ENCODE measurements at places on chromosomes 2 and 18.

DNA sequence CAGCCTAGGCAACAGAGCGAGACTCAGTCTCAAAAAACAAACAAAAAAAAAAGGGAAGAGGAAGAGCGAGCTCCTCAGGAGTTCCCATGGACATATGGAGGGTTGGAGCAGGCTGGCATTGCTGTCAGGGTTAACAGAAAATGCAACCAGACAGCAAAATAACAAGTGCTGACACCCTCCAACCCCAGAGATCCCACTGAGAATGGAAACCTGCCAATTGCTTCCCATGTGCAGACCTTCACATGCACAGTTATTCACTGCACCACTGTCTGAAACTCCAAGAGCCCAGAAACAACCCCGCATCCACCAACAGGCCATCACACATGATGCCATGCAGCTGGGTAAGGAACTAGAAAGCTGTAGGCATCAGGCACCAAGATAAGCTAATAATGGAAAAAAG lies 43.5 kb downstream of the TFCP2L1 start:
- DNase-seq = no peak

DNA sequence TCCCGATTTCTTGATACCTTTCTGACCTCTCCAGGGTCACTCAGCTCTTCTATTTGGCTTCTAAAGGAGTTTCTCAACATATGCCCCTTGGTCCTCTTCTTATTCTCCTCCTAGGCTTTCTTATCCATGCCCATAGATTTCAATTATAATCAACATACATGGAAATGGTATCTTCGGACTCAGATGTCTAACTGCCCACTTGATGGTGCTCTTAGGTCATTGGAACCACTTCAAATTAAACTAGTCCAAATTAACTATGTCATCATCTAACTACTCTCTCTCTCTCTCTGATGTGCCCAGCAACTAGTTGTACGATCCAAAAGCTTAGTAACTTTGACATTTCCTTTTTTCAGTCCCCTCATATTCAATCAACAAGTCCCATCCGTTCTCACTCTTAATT lies 43.2 kb upstream of the GPR75 start:
- DNase-seq = no peak

GRCh38 chr2:28475088-28475595 lies 20.7 kb upstream of the PLB1 start:
- no peak for DNase-seq

DNA sequence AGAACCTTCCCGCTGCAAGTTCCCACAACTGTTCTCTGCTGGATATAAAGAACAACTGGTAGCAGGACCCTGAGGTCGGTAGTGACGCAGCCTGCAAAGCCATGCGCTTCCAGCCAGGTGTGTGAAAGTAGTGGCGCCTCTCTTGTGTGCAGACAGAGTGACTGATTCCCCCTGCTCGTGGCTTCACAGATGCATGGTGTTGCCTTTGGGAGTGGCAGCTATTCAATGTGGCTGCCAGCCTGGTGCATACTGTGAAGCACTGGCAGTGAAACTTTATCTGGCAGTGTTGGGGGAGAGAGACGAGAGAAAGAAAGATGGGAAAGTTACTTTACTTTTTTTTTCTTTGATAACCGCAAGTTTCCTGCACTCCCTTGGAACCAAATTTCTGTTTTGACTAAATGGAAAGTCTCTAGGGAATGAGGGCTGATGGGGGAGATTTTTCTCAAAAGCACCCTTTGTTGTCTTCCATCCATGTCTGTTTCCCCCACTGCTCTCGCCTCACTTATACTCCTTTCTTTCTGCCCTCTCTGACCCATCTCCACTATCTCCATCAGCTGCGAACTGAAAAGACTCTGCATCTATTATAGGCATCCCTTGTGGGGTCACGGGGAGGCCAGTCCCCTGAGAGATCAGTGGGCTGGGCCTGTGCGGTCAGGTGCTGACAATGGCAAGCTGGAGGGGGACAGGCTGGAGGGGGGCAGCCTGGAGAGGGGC lies 90.0 kb upstream of the TNP1 start:
- DNase-seq = no peak

DNA sequence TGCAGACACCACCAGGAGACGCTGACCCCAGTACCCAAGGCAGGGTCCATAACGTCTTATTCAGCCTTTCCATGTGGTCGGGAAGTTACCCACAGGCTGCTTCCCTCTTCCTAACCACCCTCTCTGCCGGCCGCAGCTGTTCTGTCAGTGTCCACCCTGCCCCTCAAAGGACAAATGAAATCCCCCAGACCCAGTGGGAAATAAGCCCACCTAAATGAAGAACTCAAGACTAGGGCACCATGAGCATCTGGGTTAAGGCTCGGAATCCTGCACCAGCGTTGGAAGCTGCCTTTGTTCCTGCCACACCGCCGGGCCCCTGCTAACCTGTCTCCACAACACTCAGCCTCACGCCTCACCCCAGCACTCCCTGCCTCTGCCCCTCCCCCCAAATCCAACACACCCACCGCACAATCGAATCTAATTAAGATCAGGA lies 21.7 kb downstream of the BCL11A start:
- DNase-seq = no peak

- DNase-seq = no peak
These were observed 10.1 kb upstream of the NARS1 start for GRCh38 chr18:57631697-57632096.

DNA sequence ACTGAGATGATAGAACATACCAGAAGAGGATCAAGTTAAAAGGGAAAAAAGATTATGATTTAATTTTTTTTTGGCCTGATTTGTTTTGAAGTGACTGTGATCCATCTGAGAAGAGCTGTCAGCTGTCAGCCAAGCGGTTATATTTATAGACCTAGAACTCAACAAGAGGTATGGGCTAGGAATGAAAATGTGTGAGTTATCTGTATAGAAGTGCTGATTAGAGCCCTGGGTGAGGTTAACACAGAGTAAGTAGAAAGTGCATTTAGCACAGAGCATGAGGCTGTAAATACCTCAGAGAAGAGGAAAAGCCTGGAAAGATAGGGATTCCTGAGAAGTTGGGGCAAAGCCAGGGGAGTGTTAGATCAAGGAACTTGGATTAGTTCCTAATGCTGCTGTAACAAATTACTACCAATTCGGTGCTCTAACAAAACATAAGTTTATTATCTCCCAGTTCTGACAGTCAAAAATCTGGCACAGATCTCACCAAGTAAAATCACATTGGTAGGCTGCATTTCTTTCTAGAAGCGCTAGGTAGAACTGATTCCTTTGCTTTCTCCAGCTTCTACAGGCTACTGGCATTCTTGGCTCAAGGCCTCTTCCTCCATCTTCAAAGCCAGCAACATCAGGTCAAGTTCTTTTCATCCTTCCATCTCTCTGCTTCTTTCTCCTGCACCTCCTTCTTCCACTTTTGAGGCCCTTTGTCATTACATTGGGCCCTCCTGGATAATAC lies 197.4 kb upstream of the SPHKAP start:
- DNase-seq = no peak

GRCh38 chr18:24214913-24215312 lies 76.1 kb downstream of the CABYR start:
- DNase-seq = no peak

DNA sequence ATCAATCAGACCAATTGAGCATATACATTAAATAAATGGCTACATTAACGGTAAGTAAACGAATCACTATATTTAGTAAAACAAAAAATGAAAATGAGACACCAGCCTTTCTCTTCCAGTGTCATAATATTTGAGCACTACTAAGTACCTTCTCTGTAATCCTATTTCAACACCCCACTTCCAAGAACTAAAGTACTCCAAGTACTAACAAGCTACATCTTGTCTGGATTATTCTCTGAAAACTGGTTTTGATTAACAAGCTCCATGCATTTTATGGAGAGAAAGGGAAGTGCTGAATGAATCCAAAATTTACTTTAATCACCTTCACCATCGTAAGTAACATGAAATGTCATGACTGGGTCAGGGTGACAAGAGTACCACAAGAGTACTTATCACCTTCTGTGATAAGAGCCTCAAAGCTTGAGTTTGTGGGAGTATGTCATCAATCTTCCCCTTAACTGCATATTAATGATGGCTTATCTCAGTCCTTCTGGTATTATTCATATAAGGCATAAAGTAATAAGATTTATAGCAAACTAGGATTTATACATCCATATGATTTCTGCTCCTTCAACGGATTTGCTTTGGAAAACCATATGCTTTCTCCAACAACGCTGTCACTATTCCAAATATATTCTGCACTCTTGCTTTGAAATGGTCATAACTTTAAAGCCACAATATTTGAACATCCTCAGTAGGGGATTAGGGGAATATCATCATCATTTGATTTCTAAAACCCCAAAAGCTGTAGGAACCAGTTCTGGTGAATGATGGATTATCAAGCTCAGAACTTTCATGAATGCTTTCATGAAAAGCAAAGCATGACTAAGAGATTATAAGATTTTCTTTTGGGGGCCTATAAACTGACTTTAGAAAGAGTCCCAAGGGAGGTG lies 127.0 kb downstream of the ANTXR1 start:
- no peak for DNase-seq

- no peak for DNase-seq
These were observed 85.0 kb downstream of the VSNL1 start for GRCh38 chr2:17625446-17625845.

GRCh38 chr18:71370095-71370494 lies 1081.2 kb downstream of the SOCS6 start:
- no peak for DNase-seq

DNA sequence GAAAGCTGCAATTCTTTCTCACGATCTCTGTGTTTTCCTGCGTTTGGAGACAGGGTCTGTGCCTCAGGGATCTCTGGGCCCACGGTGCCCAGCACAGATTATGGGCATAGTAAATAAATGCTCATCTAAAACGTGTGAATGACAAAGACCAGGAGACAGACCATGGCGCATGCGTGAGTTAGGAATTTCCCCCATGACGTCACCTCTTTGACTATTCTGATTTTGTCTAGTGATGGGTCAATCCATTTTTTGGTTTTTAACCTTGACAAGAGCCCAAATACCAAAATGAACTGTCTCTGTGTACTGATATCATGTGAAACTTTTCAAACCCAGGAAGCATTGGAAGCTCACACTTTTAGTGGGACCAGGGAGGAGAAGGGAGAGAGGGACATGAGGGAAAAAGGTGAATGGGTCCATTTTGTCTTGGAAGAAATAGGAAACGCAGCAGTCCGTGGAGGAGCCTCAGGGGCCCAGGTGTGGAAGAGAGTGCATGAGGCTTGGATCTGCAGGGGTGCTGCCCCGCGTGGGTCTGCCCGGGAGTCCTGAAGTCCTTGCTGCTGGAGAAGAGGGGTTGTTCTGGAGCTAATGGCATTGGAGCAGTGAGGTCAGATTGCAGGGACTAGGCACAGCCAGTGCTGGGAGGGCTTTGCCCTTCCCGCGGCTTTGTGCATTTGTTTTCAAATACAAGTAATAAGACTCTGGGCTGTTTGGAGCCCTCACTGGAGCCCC lies 172.2 kb downstream of the ASB1 start:
- DNase-seq = no peak

DNA sequence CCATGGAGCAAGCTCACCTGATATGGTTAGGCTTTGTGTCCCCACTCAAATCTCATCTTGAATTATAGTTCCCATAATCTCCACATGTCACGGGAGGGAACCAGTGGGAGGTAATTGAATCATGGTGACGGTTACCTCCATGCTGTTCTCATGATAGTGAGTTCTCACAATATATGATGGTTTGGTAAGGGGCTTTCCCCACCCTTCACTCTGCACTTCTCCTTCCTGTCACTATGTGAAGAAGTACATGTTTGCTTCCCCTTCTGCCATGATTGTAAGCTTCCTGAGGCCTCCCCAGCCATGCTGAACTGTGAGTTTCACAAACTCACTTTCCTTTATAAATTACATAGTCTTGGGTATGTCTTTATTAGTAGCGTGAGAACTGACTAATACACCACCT lies 435.7 kb upstream of the ID2 start:
- no peak for DNase-seq
